ENCODE measurements at places on chromosomes 1 and 21.

- no peak for DNase-seq
Measured at GRCh38 chr1:186183219-186183618, 191.8 kb downstream of the TPR start.

DNA sequence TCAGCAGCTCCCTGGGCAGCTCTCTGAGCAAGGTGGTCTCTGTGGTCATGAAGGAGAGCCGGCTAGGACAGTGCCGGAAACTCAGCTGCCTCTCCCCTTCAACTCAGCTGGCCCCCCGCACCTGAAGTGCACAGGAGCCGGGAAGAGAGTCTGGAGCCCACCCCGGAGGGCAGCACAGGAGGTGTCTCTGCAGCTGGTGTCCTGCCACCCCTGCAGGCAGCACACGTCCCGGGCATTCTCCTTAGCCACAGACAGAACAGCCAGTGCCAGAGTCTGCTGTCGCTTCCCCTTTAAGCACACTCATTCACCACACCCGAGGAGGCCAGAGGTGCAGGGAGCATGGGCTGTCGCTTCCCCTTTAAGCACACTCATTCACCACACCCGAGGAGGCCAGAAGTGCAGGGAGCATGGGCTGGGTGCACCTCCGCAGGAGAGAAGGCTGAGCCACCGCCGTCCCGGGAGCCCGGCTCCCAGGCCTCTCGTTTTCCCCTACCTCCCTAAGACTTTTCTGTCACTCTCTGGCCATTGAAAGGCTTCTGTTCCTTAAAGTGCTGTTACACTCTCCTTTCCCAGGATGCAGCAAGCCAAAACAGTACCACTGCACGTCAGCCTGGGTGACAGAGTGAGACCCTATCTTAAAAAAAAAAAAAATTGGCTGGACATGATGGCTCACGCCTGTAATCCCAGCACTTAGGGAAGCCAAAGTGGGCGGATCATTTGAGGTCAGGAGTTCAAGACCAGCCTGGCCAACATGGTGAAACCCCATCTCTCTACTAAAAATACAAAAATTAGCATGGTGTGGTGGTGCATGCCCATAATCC lies 16.9 kb upstream of the SAMD11 start:
- DNase-seq: no peak

GRCh38 chr1:94205639-94206038 lies 31.7 kb downstream of the ARHGAP29 start:
- no peak for DNase-seq

GRCh38 chr1:197024460-197024859 lies 42.6 kb downstream of the F13B start:
- DNase-seq: no peak

DNA sequence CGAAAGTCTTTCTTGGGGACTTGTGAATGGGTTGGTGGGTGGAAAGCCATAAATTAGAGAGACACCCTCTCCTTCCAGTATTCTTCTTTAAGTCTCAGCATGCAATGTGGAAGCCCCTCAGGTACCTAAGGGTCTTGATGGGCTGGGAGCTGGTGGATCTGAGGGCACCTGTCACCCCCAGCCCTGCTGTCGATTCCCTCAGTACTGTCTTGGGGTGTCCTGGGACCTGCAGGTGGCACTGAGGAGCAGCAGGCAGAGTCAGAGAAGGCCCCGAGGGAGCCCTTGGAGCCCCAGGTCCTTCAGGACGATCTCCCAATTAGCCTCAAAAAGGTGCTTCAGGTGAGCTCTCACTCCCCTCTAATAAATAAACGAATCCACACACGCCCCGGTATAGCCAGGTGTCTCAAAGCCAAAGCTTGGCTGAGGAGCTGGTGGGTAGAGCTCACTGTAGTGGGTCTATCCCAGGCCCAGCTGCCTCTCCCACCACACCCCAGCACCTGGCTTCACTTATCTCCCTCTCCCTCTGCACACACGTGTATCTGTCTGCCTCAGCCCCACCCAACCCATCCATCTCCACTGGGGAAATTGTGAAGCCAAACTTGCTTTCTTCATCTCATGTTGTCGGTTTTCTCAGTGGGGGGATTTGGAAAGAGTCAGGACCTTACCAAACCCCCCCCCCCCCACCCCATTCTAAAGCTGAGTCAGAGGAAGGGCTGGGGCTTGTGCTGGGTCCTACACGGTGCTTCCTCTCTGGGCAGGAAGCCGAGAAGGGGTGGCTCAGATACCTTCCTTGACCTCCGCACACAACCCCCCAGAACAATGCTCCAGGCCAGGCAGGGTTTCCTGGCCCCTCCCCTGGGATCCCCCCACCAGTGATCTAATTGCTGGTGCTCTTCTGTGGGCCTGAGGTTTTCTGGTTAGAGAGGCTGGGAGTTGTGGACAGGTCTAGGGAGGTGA lies 1.6 kb downstream of the ADAM15 start:
- no peak for DNase-seq

- DNase-seq: no peak
Measured at GRCh38 chr1:101257500-101258325, 20.9 kb downstream of the S1PR1 start.

DNA sequence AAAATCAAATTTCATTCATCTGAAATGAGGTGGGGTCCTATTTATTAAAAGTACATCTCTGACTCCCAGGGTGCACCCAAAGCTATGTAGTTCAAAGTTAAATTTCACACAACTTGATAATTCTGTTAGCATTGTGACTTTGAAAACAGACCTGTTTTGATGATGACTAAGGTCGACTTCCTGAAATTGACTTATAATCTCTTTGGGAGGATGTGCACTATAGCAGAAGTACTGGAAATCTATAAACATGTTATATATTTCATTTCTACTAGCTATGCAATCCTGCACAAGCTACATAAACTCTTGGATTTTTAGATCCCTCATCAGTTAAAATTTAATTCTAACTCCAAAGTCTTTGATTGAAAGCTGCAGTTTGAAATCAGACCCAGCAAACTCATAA lies 507.6 kb downstream of the NEGR1 start:
- DNase-seq: no peak

DNA sequence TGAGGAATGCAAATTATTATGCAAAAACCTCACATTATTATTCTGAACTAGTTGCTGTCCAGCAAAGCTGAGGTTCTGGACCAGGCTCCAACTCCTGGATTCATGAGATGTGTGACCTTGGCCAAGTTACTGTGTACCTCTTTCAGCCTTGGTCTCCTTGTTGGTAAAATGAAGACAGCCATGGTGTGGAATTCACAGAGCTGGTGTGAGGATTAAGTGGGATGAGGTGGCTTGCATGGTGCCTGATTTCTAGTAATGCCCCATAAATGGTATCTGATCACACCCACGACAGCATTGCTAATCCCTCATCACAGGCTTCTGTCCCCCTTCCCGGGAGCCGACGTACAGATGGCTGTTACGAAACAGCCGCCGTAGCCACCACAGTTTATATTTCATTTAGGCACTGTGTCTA lies 59.6 kb downstream of the PGBD5 start:
- no peak for DNase-seq

DNA sequence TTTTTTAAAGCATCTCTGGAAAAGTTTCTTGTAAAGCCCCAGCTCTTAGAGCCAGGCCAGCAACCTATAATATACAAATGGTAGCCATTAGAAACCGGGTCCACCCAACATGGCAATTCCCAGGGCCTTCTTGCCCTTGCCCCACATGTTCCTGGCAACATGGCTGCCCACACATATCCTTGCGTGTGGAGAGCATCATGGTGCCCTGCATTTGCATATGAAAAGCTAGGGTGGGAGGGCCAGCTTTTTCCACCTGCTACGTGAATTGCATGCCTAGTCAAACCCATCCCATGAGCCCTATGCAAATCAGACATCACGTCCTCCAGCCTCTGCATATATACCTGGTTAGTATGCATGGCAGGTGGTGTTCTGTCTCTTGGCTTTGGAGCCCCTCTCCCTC lies 88.2 kb downstream of the RABGAP1L start:
- no peak for DNase-seq

DNA sequence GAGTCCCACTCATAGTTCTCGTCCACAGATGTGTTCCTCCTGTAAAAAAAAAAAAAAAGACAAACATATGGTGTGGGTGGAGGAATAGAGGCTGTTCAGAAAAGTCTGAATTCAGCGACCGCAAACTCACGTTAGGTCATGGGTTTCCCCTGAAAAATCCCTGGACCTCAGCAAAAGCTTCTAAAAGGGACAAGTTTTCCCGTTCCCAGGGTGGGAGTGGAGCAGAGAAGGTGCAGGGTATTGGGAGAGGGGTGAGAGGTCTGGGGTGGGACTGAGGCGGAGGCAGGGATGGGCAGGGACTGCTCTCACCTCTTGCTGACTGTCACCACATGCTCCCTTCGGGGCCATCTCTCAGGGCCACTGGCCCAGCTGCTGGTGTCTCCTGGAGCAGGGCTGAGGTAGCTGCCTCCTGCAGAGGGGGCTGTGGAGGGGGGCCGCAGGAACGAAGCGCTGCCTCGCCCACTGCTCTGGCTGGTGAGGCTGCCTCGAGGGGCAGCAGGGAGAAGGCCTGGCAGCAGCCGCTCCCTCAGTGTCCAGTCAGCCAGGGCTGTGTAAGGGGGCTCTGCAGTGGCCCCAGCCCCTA lies 2.6 kb upstream of the TAGLN2 start:
- DNase-seq: no peak

DNA sequence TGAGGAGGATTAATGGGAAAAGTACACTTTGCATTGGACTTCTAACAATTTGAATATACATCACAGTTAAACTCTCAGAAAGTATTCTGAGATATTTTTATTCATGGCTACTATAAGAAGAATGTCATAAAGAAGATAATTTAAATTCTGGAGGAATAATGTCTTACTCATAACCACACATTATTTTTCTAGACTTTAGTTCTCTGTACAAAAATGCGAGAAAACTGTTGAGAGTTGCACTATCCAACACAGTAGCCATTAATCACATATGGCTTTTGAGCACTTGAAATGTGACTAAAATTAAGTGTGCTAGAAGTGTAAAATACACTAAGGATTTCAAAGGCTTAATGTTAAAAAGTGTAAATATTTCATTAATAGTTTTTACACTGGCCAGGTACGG lies 53.8 kb downstream of the CRB1 start:
- no peak for DNase-seq

DNA sequence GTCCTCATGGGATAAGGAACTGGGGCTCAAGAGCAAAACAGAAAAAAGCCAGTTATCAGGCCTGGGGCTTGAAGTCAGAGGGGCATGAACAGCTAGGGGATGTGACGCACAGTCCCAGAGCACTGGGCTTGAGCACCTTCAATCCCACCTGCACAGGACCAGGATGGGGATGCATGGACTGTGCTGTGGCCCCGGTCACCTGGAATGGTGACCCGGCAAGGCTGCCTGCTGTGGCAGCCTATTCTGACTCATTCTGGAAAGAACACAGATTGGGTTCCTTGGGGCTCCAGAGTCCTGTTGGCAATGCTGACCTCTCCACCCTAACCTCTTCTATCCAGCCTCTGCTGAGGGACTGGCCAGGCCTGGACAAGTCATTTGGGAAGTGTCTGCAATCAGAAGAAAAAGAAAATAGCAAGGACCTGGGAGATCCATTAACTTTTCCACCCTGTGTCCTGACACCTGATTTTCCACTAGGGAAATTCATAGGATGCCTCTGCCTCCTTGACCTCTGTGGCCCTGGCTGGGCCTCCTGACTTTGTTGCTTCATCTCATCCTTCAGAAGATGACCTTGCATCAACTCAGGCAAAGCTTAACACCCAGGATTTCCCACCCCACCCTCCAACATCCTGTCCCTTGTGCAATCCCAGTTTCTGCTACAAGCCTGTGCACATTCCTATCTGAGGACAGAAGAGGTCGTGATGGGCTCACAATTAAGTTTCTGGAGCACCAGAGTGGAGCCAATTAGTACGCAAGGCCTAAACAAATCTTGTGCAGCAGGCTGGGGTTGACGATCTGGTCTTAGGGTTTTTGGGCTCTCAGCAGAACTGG lies 17.9 kb upstream of the FMOD start:
- DNase-seq: no peak

GRCh38 chr1:235465066-235465465 lies 39.2 kb downstream of the B3GALNT2 start:
- DNase-seq: no peak

DNA sequence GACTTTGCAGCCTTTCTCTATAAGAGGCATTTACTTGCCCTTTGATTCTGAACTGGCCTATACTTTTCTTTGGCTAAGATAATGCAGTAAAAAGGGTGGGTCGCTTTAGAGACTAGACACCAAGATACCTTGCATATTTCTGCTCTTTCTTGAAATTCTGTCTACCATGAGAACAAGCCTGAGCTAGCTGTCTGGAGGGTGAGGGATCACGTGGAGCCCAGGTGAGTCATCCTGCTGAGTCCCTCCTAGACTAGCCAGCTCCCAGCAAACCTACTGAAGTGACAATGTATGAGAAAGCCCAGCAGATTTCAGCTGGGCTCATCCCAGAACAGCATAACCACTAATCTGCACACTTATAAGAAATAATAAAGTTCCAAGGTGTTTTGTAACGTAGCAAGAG lies 408.0 kb upstream of the KAZN start:
- no peak for DNase-seq

- DNase-seq: peak; percentile 31
Measured at GRCh38 chr1:42176902-42177519, 12.5 kb upstream of the GUCA2A start.

DNA sequence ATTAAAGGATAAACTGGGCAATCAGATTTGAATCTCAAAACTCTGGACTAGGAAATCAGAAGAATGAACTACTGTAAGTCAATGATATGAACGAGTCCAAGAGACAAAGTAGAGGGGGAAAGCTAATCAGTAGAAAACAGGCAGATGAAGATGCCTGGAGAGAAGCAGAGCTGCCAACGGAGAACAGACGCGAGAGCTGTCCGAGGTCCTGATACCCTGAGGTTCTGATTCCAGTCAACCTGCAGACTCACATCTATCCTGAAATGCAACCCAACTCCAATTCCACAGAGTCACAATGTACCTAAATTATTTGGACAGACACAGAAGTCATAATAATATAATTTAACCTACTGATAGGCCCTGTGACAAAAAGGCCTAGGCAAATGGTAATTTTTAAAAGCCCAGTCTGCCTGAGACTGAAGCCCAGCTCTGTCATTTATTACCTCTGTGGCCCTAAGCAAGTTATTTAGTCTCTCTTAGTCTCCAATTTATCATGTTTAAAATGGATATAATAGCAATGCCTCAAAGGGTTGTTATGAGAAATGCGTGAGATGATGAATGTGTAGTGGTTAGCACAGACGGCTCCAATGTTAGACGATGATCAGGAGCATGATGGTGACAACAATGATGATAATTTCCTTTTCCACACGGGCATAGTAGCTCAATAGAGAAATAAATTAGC lies 33.4 kb downstream of the RGS7 start:
- no peak for DNase-seq

DNA sequence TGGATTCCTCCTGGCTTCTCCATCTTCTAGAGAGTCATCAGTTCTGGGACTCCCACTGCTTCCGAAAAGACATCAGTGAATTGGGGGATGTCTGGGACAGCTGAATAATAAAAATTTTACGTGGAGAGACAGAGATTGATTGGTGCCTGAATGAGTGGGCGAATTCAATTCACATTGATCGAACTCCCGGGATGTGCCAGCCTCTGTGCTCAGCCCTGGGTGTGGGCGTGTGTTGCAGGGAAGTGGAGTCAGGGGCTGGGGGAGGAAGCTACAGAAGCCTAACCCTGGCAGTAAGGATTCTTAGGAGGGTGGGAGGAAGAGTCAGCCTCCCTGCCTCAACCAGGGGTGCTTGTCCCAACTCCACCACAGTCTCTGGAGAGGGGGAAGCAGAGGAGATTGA lies 18.0 kb upstream of the STUM start:
- DNase-seq: peak; percentile 80

Measured in putamen (tissue), 1 donor.